Brain (organoid and tissue), 16 donors: ENCODE measurements at places on chromosomes 5 and 9. TPM values are rescaled to one million over a fixed set of nuclear protein-coding genes. Genes with fewer than 3 reads are reported as not detected.
A peak's percentile ranks its signal among the peaks of the same experiment; 100 is the strongest.

WDR38 gene
- polyA plus RNA-seq = not detected

NUDT2 gene
- polyA plus RNA-seq = 54.3 TPM

PNPLA7 gene
- polyA plus RNA-seq = 4.3 TPM

TXNDC8 gene
- not detected for polyA plus RNA-seq

HMGCR gene
- polyA plus RNA-seq = 23.0 TPM

DNA sequence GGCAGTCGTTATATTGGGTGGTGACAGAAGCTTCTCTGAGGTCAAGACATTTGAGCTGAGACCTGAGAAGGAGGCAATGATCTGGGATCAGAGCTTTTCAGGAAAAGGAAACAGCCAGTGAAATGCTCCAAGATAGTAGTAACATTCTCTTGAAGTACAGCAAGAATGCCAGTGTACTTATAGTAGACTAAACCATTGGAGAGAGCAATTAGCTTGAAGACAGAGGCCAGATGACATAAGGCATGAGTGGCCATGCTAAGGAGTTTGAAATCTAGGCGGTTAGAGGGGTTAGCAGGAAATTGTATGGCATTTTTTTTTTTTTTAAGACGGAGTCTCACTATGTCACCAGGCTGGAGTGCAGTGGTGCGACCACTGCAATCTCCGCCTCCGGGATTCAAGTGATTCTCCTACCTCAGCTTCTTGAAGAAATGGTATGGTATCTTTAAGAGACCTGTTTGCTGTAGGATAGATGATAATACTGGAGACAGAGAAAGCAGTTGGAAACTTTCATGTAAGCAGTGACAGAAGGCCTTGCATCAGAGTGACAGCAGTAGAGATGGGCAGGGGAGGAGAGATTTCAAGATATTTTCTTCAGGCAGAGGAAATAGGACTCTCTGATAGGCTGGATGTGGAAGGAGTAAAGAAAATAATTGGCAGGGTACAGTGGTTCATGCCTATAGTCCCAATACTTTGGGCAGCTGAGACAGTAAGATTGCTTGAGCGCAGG lies 482.2 kb upstream of the PAPPA start:
- no peak for DNase-seq

- no peak for DNase-seq
These were observed 21.6 kb upstream of the CTSL start for GRCh38 chr9:87704342-87704741.

- peak; percentile 5 for DNase-seq
These were observed 513.7 kb upstream of the PTGER4 start for GRCh38 chr5:40165789-40166728.

GRCh38 chr5:91053741-91054025 lies 329.4 kb downstream of the ARRDC3 start:
- DNase-seq = no peak

- no peak for DNase-seq
These were observed 50.8 kb downstream of the GPR21 start for GRCh38 chr9:123084256-123084655.

- DNase-seq = no peak
These were observed 8.0 kb upstream of the HNRNPAB start for GRCh38 chr5:178196281-178196812.

DNA sequence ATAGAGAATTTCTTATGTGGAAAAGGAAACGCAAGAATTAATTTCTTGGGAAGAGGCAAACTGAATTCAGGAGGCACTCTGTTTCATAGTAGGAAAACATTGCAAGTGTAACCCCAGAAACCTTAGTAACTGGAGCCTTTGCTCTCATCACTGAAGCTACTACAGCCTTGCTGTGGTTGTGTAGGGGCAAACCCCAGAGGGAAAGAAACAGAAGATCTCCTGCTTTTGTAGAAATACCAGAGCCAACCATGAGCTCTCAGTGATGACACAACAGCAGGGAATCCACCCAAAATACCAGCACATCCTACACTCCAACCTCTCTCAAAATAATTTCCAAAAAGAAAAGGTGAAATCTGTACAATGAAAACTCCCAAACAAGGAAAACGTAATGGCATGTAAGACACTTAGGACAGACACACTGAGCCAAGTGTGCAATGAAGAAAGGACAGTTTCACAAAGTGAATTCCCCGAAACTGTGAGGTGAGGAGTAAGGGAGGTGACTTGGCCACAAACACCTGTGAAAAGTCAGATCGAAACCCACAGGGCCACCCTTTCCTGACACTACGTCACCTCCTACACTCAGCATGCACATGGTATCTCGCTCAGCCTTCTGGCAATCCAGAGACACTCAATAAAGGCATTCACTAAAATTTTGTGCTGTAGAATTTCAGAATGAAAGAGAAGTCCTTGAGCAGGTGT lies 8.5 kb upstream of the ACSL6 start:
- no peak for DNase-seq
